ENCODE measurements at places on chromosomes 11 and 22.

DNA sequence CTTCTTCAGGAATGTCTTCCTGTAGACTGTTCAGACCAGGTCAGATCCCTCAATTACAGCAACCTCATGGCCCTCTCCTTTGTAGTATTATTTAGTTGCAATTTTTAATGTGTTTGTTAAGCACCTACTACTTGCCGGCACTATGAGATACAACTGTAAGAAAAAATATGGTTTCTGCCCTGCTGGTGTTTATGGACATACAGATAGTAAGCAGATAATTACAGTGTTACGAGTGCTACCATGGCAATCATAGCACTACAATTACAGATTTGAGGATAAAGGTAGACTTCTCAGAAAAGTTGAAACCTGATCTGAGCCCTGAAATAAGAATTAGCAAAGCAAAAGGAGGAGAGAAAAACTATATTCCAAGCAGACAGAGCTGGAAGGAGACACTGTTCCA, 2.8 kb downstream of the LRRC51 start:
- DNase-seq = no peak

- DNase-seq = no peak
Measured at GRCh38 chr22:34608540-34609115, 457.3 kb upstream of the ISX start.

- DNase-seq = no peak
Measured at GRCh38 chr11:105220121-105220520, 80.6 kb upstream of the CARD18 start.

DNA sequence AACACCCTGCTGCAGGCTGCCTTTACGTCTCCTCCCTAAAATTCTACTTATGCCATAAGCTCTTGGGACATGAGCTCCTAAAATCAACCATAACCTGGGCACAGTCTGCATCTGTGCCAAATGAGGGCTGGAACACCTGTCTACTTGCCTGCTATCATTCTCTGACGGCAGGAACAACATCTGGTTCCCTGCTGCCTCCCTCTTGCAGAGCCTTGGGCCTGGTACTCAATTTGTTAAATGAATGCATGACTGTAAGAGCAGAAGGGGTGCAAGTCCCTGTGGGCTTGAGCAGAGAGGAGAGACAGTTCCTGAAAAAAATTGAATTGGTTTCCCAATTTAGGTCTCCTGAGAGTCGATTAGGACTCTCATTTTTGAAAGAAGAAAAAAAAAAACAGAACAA, 66.7 kb upstream of the CSNK2A3 start:
- DNase-seq = no peak

GRCh38 chr11:128704517-128704916, 10.6 kb downstream of the FLI1 start:
- DNase-seq = no peak

Data from NCI-H460 (cell line).